Activated CD8-positive, alpha-beta memory T cell treated with anti-CD3 and anti-CD28 coated beads for 1 hour (primary cell): ENCODE measurements at places on chromosomes 2 and 18.

DNA sequence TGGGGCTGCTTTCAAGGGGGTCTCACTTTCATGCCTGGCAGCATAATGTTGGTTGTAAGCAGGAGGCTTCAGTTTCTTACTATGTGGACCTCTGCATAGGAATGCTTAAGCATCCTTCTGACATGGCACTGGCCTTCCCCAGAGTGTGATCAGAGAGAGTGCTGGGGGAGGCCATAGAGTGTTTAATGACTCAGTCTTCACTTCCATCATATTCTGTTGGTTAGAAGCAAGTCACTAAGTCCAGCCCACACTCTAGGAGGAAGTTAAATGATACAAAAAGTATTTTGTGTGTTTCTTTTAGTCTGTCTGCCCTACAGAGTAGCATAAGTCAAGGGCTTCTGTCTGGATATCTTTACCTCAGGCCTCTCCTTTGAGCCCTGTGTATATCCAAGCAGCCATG lies 64.9 kb downstream of the GALNT1 start:
- DNase-seq, result no peak

- no peak for DNase-seq
Observed at GRCh38 chr2:159101755-159102489, 133.5 kb downstream of the TANC1 start.

DNA sequence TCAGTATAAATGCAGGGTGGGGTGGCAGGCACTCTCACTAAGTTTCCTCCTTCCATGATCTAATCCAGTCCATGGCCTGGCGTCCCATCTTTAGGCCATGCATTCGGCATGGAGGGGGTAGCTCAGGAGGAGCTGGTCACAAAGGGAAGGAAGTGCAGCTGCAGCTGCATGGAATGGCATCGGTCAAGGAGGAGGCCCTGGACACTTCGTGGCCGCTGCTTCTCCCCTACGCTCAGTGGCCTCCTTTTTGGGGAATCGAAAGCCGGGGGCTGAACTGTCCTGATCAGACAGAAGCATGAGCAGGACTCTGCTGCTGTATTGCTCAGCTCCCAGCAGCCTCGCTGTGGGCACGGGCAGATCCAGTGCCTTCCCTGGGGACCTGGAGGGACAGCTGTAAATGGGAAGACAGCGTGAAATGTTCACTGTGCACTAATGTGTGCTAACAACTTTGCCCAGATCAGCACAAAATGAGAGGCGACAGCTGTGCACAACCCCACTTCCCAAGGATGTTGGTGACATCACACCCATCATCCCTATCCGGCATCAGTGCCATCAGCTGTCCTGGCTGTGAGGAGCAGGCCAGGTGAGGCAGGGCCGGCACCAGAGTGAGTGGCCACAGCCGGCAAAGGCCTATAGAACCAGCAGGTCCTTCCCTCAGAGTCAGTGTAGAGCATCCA lies 520.1 kb upstream of the RAB6C start:
- DNase-seq, result no peak

DNA sequence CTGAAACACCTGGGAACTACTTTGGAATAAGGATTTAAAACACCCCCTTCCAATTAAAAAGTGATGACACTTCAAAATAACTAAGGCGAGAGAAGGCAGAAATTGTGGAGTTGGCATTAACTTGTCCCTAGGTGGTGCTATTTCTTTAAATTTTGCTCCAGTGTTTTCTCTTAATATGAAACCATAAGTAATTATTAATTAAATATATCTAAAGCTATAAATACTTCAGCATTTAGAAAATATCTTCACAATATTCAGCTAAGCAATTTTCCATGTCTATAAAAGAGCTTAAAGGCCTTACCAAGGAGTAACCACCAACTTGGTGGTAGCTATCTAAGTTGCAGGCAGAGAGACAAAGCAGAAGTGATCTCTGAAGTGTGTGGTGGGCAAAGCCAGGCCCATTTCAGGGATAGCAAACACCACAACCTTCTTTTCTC lies 186.8 kb upstream of the PGAP1 start:
- DNase-seq, result no peak

GRCh38 chr2:38598200-38598990 lies 4.3 kb downstream of the HNRNPLL start:
- DNase-seq, result no peak

- no peak for DNase-seq
Observed at GRCh38 chr2:216603010-216603883, 30.0 kb upstream of the IGFBP2 start.

- no peak for DNase-seq
Observed at GRCh38 chr2:45888167-45888566, 236.7 kb downstream of the PRKCE start.

GRCh38 chr18:62438402-62438801 lies 84.4 kb upstream of the ZCCHC2 start:
- DNase-seq, result no peak

DNA sequence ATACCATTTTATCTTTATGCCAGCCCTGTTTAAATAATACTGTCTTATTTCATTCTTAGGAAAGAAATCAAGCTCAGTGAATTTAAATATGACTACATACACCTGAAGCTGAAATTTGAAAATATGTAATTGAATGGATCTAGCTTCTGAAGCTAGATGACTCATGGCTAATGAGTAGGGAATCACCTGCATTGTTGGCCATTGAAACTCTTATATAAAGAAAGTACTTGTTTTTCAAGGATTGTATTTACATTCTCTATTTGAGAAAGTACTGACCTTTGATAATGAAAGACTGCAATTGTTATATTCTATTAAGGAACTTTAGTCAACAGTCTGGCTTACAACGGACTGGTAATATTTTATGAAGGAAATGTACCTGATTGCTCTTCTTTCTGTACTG lies 346.7 kb upstream of the LRATD1 start:
- DNase-seq, result no peak

DNA sequence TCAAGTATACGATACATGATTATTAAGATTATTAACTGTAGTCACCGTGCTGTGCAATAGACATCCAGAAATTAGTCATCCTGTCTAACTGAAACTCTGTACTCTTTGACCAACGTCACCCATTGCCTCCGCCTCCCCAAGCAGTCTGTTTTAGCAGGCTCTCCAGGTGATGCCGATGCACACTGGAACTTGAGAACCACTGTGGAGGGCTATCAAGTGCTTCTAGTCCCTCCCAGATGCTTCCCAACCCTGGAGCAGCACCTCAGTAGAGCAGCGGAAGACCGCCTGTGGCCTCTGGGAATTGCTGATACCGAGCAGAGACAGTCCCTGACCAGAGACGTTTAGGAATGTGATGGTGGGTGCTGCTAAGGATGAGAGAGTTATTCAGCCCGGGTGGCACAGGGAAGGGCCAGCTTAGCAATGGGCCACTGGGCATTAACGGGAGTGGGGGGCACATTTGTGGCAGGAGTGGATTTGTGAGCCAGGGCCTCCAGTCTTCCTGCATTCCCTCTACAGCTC lies 50.7 kb downstream of the LIPG start:
- DNase-seq, result no peak
